ENCODE measurements at places on chromosomes 1 and 21.

- DNase-seq: peak; percentile 19
Observed at GRCh38 chr1:210332719-210333398, 4.2 kb downstream of the HHAT start.

- no peak for DNase-seq
Observed at GRCh38 chr1:231233735-231234417, 7.1 kb upstream of the GNPAT start.

DNA sequence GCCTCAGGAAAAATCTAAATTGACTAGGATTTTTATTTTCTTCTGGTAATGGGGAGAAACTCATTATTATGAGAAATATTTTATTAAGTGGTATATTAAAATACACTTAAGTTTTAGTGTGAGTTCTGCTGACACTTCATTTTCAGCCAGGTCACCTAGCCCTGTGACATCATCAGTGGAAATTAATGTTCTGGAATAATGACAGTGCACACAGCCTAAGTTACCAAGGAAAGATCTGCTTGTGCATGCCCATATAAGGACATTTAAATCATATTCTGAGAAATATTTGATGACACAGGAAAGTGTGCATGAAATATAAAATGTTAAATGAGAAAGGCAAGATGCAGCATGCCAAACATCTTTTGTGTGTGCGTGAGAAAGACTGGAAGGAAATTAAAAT is 102.0 kb downstream of the KIF14 start:
- DNase-seq: no peak

- no peak for DNase-seq
Observed at GRCh38 chr1:15246960-15247614, at the start of gene FHAD1. TSS of gene FHAD1 (plus strand) at chr1:15247223. CDS start at chr1:15251785, 4,562 bp downstream.

DNA sequence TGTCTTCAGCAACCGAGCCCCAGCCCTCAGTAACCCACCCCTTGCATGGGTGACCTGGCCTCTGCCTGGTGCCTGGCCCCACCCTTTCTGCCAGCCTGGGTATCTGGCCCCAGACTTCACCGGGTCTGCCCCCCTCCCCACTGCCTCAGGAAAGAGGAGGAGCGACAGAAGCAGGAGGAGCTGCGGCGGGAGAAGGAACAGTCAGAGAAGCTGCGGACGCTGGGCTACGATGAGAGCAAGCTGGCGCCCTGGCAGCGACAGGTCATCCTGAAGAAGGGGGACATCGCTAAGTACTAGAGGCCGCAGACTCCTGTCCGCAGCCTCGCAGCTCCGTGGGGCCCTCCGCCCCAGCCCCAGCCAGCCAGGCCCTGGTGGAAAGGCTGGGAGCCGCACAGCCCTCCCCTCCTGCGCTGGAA is 6.1 kb downstream of the TNFRSF25 start:
- DNase-seq: peak; percentile 74

- no peak for DNase-seq
Observed at GRCh38 chr1:28860332-28861073, 48.5 kb downstream of the OPRD1 start.

DNA sequence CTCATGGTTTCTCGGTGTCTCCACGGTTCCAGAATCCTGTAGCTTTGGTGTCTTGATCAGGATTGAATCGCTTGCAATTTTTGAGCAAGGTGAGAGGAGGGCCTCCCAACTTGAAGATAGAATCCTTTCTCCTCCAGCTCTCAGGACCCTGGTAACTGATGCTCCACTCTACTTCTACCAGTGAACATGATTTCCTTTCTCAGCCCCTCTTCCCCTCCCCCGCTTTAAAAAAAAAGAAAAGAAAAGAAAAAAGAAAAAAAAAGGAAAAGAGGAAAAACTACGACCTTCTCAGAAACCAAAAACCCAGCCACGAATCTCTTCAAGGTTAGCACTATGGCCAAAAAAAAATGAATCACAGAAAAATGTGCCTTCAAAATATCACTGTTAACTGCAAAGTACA is 1.2 kb downstream of the ARHGEF11 start:
- no peak for DNase-seq

- DNase-seq: no peak
Observed at GRCh38 chr1:91613595-91613994, 112.9 kb downstream of the CDC7 start.

DNA sequence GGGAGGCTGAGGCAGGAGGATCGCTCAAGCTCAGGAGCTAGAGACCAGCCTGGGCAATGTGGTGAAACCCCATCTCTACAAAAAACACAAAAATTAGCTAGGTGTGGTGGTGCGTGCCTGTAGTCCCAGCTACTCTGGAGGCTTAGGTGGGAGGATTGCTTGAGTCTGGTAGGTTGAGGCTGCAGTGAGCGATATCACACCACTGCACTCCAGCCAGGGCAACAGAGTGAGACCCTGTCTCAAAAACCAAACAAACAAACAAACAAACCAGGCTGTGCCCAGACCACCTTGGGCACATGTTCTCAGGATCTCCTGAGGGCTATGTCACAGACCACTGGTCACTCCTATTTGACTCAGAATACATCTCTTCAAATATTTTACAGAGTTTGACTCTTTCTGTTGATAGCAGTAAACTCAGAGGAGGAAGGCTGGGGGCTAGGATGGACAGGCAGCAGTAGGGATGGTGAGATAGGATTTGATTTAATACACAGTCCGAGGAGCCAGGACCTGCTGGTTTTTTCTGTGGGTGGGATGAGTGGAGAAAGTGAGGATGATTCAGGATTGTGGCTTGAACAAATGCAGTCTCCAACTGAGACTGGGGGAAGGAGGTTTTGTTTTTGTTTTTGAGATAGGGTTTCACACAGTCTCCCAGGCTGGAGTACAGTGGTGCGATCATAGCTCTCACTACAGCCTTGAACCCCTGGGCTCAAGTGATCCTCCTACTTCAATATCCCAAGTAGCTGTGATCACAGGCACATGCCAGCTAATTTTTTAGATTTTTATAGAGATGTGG is 46.5 kb downstream of the OLFML3 start:
- DNase-seq: no peak
